Gastrocnemius medialis (tissue), 4 donors: ENCODE measurements at places on chromosomes 4 and X.
A peak's percentile ranks its signal among the peaks of the same experiment; 100 is the strongest.

GRCh38 chr4:8403173-8403753, 37.3 kb downstream of the ACOX3 start:
- peak; percentile 59 for DNase-seq

DNA sequence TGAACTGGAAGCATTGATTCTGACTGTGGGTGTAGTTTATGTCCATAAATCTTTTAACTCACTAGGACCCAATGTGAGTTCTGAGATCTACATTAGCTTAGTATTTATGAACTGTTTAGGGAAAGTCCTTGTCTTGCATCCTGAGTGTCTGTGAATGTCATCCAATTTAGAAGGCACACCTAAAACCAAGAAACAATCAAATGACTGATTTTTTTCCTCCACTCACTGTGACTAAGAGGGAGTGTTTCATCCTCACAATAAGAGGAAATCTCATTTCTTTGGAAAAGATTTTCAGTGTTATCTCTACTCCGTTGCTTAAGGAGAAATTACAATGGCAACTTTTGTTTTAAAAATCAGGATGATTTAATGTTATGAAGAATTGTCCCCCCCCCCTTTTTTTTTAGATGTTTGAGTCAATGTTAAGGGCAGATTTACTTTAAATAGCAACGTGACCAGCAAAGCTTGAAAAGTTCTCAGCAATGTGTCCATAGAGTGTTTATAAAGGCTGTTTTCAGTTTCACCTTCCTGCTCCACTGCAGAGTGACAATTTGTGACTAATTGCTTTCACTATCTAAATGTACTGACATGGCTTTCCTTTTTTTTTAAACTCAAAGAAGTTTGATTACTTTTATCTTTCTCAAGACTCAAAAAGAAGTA, 173.0 kb downstream of the SPCS3 start:
- no peak for DNase-seq

DNA sequence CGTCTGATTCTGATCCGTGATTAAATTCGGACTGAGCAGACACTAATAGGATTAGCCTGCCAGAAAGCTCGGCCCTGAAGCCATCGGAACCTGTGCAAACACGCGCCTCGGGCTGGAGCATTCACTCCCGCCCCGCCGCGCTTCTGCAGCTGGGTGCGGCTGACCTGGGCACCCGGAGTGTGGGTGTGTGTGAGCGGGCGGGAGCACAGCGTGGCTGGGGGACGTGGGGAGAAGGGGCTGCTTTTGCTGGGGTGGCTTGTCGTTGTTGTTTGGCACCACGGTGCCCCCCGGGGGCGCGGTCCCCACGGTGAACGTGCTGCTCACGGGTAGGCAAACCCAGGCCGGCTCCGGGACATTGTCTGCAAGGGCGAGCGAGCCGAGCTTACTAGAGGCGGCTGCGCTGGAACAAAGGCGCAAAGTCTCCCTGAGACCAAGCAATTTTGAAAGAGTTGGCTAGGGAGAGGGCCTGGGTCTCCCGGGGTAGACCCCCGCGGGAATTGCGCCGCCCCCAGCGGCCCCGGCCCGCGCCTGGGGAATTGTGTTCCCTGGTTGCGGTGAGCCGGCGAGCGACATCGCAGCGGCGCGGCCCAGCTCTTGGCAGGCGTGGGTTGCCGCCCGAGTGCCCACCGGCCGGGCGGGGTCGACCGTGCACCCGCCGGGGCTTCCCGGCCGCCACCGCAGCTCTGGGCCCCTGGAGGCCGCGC, 1.4 kb downstream of the MAMLD1 start:
- no peak for DNase-seq

GRCh38 chr4:184028561-184029374, 123.7 kb downstream of the STOX2 start:
- DNase-seq, result no peak

- no peak for DNase-seq
Measured at GRCh38 chr4:95798727-95799126, 41.2 kb upstream of the PDHA2 start.

- no peak for DNase-seq
Measured at GRCh38 chrX:10398215-10398614, 222.2 kb downstream of the MID1 start.

DNA sequence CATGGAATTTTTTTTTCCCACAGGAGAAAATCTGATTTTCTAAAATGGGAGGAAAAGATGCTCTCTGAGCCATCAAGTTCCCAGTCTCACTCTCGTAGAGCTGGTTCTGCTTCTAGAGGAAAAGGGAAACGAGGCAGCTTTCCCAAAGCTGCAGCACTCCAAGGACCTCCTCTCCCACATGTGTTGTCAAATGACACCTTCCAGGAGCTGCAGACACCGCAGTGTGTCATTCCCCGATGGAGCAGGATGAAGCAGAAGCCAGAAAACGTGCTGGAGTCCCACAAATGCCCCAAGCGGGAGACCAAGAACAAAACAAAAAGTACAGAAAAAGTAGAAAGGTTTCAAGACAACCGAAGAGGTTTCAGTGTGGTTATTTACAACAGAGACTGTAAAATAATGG, 348.1 kb downstream of the ARHGAP10 start:
- DNase-seq, result no peak

DNA sequence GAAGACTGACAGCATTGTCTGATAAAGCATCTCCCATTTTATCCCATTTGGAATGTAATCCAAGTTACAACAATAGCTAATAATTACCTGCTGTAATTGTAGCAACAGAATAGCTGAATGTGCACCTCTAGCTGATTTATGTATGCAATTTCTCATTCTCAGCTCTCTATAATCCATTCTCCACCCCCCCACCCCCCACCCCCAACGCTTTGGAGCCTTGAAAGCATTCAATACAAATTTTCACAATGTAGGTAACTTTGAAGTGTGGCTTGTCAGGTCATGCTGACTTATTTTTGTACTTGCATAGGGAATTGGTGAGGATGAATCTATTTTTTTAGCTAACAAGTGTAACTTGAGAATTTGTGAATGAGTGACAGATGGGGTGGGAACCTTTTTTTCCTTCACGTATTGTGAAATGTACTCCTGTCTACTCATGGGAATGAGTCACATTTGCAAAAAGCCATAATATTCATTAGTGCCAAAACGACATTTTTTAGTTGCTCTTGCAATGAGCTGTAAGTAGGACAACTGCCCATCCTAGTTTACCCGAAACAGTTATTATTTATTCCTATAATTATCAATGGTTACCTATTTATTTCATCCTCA, 159.3 kb downstream of the PALLD start:
- DNase-seq, result no peak

GRCh38 chr4:165013691-165014090, 18.1 kb upstream of the TRIM60 start:
- no peak for DNase-seq

- DNase-seq, result no peak
Measured at GRCh38 chr4:26238778-26239679, 81.8 kb upstream of the RBPJ start.

GRCh38 chr4:173307778-173308177, 26.4 kb downstream of the HMGB2 start:
- DNase-seq, result no peak

GRCh38 chrX:118723376-118723775, 4.0 kb upstream of the IL13RA1 start:
- no peak for DNase-seq

- DNase-seq, result no peak
Measured at GRCh38 chrX:102154218-102154860, 1.4 kb downstream of the BEX5 start.

- DNase-seq, result no peak
Measured at GRCh38 chrX:119981286-119982070, 37.9 kb upstream of the NKAP start.

DNA sequence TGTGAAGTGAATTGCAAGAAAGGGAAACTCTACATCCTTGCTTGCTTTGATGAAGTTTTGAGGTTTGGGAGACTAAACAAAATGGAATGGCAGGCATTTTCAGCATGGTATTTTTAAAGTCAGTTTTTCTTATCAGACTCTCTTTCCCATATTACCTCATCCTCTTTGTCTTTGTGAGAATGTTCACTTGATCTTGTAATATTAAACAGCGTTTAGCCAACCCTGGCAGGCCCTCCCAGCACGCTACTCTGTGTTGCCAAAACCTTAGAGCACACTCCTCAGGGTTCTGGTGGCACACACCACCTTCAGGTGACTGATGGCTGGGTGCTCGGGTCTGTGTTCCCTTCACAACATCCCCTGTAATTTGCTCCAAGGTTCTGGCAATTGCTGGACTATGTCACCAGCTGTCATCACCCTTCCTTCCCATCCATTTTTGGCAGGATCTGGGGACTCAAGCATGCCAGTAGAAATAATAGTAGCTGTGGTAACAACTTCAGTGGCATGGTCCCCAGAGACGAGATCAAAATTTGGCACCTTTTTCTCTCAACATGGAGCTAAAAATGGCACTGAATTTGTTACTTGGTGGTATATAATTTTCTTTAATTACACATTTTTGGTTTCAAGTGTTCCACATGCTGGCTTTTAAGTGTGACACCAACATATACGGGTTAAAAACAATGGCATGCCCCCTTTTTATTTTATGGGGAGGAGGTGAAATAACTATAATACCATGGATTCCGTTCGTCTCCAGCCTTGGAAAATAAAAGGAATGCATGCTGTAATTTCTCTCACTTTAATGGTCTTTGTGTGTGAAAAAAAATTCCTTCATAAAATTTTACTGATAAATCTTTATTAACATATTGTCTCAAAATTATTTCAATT, 273.1 kb downstream of the DCTD start:
- peak; percentile 19 for DNase-seq

- no peak for DNase-seq
Measured at GRCh38 chrX:16002185-16002584, 121.2 kb upstream of the GRPR start.

DNA sequence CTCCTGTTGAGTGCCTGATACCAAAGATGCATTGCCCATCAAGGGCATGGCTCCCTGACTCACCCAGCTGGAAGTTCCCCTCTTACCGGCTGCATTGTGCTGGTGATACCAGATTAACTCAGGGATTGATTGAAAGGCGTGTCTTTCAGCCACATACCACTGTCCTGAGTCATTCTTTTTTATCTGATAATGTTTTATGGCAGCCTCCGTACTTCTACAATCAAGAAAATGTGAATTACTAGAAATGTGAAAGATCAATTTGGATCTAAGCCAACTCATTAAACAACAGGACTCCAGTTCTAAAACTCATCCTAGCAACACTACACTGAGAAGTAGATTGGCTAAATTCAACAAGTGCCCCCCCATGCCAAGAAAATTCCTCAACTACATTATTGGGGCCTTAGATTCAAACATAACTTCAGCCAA, 40.0 kb downstream of the TXK start:
- no peak for DNase-seq

DNA sequence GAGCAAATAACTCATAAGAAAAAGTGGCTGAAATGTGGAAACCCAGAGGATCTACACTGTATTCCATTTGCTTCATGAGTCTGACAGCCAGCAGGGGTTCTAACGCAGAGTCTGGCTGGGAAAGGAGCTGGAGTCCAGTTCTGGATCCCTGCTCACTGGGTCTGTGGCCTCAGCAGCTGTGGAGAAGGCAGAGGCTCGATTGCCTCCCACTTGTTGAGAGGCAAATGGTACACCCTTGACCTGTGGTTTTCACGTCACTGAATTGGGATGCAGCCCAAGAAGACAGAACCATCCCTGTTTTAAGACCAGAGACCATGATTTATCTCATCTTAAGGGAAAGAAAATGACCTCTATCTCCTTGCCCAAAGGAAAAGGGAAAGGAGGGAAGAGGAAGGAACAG, 147.0 kb upstream of the NOCT start:
- DNase-seq, result no peak

DNA sequence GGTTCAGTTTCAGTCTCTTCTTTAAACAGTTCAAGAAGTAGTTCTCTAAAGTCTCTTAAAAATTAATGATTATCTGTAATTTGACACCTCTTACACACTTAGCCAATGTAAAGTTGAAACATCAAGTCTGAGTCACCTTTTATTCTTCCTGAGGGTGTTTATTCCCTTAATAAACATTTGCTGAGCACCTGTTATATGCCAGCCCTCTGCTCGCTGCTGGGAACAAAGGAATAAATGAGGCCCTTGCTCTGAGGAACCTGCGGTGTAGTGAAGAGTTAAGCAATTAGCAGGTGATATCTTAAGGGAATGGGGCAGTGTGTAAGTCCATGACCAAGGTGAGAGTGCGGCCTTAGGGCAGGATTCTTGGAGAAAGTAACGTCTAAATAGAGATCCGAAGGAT, 5.2 kb upstream of the NDNF start:
- DNase-seq, result no peak

DNA sequence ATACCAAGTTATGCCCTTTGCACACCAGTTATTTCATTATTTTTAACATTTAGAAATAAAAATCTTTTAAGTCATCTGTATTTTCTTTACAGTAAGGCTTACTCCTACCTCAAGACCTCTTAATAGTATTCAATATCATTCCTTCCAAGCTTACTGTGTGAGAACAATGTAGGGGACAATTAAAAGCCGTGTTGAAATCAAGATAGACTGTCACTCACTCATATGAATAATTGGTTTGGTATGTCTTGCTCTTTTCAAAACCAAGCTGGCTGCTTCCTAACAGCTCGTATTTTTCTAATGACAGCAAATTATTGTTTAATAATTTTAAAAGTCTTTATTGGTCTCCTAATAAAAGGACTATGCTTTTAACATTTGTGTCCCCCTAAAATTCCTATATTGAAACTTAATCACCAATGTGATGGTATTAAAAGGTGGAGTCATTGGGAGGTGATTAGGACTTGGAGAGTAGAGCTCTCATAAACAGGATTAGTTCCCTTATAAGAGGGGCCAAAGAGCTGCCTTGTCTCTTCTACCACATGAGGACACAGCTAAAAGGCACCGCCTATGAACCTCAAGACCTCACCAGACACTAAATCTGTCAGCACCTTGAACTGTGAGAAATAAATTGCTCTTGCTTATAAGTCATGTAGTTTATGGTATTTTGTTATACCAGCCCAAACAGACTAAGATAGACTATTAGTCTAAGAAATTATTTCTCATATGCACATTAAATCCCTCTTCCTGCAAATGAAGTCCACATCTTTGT, 4.1 kb downstream of the ABCB7 start:
- DNase-seq, result no peak

DNA sequence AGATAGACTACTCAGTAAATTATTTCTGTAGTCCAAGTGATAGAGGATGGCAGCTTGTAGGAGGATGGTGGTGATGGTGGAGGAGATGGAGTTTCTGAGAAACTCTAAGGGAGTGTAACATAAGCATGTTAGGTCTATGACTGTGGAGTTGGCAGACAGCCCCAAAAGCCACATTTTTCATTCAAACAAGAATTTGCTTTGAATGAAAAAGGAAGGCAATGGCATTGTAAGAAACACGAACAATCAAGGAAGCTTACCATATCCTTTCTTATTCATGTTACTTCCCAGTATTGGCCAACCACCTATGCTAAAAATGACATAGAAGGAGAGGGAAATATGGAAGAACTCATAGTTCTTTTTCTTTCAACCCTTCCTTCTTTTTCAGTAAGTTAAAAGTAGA, 18.7 kb upstream of the SEC24B start:
- no peak for DNase-seq

- DNase-seq, result no peak
Measured at GRCh38 chrX:17768997-17769396, 31.7 kb downstream of the SCML1 start.
